ENCODE measurements at places on chromosomes 11 and 22. TPM values are rescaled to one million over a fixed set of nuclear protein-coding genes. Genes with fewer than 3 reads are reported as not detected.

OTOG gene
- total RNA-seq = not detected

TRIM6 gene
- 2.3 TPM for total RNA-seq

GRCh38 chr11:1737080-1737757, 13.2 kb downstream of the IFITM10 start:
- peak; percentile 70 for DNase-seq

NAALAD2 gene
- 0.49 TPM for total RNA-seq

DNA sequence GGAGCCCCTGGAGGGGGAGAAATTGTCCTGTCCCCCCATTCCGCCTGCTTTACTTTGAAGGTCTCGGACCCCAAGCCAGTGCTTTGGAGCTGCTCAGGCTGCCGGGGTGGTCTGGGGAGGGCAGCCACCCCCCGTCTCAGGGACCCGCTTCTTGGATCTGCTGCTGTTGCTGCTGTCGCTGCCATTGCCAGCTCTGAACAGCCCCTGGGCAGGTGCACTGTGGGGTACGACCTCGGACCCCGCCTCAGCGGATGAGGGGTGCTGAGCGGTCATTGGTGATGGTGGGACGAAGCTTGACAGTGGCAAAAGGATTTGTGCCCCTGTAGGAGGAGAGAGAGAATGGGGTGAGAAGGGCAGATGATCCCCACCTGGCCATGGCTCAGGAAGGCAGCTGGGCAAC, 1.1 kb upstream of the SLC16A8 start:
- DNase-seq = no peak

DNA sequence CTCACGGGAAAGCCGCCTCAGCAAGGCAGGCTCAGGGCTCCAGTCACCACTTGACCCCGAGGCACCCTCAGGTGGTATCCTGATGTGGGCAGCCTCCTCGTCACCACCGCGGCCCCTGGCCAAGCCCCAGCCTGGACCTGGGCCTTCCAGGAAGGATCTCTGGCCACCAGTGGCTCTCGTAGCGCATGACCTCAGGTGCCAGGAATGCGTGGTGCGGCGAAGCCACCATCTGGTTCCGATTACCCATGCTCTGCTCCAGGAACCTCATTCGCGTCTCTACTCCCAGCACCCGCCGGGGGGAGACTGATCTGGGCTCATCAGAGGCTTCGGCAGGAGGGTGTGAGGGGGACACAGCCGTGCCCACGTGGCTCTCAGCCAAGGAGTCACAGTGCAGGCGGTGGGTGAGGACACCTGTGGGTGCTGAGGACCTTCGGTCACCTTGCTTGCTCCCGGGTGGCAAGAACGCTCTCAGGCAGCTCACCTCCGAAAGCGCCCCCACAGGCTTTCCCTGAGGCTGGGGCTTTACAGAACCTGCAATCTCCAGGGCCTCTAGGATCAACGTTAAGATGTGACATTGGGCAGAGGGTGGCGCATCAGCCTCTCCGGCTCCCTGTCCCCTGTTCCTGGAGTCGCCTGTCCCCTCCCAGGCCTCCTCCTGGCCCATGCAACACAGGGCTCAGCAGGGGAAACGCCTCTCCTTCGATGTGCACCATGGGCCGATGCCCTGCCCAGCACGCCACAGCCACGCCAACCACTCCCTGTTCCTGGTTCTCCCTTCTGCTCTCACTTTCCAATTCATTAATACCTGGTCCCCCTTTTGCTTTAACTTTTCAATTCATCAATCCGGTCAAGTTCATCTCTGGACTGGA, 39.0 kb downstream of the TBX1 start:
- DNase-seq = no peak

DNA sequence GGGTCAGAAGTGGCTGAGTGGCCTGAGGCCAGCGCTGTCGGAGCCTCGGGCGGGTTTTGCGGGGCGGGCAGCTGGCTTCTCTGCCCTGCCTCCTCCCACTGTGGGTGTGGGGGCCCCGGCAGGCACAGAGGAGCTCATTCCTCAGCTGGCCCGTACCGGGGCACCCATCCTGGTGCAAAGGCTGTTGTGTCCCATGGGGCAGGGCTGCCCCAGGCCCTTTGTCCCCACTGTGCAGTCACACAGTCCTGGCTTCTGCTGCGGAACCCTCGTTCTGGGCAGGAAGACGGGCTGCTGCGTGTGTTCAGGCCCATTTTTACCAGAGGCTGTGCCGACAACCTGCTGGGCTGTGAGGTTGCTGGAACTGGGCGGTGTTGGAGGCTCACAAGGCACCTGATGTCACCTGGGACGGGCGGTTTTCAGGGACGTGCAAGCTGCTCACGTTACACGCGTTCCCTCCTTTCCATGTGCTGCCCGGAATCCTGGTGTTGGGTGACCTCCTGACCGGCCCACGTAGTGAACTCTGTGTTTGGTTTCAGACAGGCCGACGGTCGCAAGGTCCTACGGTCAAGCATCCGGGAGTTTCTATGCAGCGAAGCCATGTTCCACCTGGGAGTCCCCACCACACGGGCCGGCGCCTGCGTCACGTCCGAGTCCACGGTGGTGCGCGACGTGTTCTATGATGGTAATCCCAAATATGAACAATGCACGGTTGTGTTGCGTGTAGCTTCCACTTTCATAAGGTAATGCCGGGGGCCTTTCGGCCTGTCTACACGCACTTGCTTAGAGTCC, 5.2 kb downstream of the SELENOO start:
- DNase-seq = no peak

GRCh38 chr22:44543781-44544477, 45.9 kb upstream of the RTL6 start:
- DNase-seq = no peak

C11orf16 gene
- total RNA-seq = not detected

DNA sequence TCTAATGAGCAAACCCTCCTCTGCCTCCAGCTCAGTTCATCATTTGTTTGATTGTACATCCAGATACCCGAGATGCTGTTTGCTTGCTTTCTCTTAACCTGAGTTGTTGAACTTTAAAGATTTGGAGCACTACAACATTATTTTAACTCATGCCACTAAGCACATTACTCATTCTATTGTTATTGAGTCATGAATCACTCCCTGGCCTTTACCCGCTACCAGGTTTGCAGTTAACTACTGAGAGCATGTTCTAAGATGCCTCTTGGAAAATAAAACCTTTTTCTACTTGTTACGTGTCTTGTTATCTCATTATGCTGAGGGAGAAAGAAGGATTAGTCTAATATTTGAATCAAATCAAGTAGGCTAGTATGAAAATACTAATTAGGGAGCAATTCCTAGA, 720.6 kb upstream of the ANO5 start:
- DNase-seq = no peak

- no peak for DNase-seq
Measured at GRCh38 chr11:1220941-1221721, 1.7 kb upstream of the MUC5B start.

GALNT18 gene
- total RNA-seq = 11.6 TPM

Measured in lower leg skin (tissue), 4 donors.